ENCODE measurements at places on chromosomes 12 and 14.

GRCh38 chr14:101588286-101588975 is 27.1 kb downstream of the DIO3 start:
- DNase-seq = no peak

DNA sequence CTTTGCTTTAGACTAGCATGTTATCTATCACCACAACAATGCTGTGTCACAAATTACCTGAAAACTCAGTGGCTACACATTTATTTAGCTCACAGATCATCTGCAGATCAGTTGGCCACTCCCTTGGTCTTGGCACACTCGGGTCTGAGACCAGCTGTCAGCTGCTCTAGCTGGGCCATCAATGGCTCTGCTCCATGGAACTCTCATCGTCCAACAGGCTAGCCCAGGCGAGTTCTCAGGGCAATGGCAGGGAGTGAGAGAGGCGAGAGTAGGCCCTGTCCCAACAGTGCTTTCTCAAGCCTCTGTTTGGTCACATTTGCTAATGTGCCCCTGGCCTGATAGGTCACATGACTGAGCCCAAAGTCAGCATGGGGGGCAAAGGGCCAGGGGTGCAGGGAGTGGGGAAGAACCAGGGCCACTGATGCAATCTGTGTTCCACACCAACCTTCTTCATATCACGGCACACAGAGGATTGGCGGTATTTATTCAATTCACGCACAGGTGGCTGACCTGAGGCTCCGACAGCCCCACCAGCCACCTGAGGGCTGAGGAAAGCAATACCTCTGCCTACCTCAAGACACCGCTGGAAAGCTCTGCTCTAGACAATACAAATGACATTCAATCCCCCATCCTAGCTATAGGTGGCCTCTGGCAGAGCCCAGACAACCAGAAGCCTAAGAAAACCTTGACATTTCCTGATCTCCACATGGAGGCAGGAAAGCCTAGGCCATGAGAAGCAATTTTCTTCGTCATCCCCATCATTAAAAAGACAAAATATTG is 82.5 kb downstream of the NT5DC3 start:
- no peak for DNase-seq

- no peak for DNase-seq
Observed at GRCh38 chr12:25652371-25652770, 99.3 kb upstream of the LMNTD1 start.

DNA sequence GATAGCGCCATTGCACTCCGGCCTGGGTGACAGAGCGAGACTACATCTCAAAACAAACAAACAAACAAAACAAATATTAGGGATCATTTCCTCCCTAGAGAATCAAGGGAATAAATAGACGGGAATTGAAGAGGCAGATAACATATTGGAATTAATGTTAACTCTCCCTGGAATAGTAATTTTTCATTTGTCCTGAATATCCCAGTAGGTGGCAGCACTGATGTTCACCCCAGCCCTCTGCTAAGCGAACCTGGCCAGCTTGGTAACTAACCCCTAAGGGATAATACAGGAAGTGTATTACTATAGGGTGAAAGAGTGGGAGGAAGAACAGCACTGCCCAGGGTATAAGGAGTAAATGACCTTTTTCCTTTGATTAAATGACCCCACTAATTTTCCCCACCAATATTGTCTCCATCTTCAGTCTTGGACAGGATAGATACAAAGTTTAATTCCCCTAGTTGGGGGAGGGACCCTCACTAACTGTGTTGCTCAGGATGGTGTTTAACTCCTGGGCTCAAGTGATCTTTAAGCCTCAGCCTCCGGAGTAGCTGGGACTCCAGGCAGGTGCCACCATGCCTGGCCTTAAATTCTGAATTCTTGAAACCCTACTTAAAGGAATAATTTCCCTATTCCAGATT is 40.5 kb downstream of the SLC2A14 start:
- DNase-seq = no peak

GRCh38 chr14:39376667-39377403 is 55.4 kb downstream of the FBXO33 start:
- DNase-seq = no peak

DNA sequence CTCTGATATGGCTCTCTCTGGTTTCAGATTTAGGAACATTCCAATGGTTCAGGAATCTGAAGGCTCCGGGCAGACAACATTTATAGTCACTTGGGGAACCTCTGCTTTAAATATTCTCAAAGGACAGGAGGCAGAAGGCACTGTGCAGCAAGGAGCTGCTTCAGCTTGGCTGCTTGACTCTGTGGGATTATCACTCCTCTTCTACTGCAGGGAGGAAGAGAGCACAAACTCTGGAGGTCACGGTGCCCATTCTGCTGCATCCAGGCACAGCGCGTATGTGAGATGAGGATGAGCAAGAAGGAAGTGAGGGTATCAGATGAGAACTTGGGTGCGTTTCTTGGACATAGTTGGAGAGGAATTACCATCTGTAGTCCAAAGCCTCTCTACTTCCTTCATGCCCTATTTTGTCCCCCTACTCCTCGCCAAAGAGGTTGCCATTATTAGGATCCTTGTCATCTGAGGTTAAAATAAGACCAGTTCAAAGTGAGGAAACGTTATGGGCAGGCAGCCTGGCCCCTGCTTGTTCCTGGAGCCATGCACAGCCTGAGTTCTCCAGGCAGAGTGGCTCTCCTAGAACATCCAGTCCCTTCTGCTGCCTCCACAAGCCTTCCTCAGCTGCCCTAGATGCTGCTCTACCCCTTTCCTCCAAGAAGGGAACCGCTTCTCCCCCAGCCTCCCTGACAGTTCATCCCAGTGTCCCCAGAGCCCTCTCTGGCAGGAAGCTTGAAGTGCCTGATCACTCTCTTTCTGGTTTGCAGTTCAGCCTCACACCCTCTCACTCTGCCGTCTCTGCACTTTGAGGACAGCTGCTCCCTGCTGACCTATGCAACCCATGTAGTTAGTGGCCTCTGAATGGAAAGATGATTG is 12.5 kb downstream of the FGF6 start:
- DNase-seq = no peak

DNA sequence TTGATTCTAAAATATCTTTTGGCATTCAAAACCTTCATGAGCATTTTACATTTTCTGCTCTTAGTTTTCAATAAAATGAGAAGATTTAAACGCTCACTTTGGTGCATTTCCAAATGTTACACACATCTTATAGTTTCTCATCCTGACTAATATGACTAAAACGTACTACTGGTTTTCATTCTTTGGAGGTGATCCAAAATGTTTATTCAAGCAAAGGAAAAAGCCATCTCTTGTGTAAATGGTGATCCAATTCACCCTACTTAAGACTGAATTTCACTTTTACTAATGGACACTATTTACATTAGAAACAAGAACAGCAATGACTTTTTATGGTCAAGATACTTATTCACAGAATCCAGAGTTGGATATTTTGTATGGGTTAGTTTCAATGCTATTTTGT is 86.6 kb downstream of the KITLG start:
- no peak for DNase-seq

GRCh38 chr12:3216726-3217682 is 139.8 kb downstream of the TSPAN9 start:
- DNase-seq = no peak

DNA sequence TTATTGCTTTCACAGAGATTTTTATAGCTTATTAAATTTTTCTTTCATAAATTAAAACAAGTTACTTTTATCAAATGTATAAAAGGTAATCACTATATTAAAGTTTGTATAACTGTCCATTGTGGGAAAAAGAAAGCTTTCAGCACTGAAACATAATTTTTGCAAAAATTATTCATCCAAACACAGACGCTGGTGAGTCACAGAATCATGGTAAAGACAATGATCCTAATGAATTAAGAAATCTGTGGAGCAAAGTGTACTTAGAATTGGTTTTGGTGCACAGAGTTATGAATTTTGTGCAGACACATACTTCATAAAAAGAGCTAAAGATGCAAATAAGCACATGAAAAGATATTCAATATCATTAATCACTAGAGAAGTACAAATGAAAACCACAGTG is 31.7 kb upstream of the C2CD5 start:
- no peak for DNase-seq

GRCh38 chr12:132279184-132279889 is 50.1 kb downstream of the GALNT9 start:
- DNase-seq = no peak

GRCh38 chr14:45381091-45381490 is 128.1 kb upstream of the MIS18BP1 start:
- DNase-seq = no peak

GRCh38 chr12:74957231-74957630 is 252.4 kb downstream of the KCNC2 start:
- no peak for DNase-seq

DNA sequence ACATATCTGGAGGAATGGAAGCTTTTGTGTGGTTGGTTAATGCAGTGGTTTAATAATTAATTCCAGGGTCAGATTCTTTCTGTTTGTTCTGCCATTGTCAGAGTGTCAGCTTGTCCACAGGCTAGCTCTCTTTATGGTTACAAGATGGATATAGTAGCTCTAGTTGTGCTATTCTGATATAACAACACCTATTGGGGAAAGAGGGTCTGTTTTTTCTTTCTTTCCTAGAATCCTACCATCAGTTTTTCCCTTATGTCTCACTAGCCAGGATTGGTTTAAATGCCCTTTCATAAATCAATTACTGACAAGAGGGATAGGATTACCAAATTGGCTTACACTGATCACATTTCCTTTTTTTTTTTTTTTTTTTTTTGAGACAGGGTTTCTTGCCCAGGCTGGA is 27.8 kb downstream of the CNOT2 start:
- no peak for DNase-seq

GRCh38 chr14:49951691-49952345 is 58.9 kb downstream of the ARF6 start:
- DNase-seq = no peak

DNA sequence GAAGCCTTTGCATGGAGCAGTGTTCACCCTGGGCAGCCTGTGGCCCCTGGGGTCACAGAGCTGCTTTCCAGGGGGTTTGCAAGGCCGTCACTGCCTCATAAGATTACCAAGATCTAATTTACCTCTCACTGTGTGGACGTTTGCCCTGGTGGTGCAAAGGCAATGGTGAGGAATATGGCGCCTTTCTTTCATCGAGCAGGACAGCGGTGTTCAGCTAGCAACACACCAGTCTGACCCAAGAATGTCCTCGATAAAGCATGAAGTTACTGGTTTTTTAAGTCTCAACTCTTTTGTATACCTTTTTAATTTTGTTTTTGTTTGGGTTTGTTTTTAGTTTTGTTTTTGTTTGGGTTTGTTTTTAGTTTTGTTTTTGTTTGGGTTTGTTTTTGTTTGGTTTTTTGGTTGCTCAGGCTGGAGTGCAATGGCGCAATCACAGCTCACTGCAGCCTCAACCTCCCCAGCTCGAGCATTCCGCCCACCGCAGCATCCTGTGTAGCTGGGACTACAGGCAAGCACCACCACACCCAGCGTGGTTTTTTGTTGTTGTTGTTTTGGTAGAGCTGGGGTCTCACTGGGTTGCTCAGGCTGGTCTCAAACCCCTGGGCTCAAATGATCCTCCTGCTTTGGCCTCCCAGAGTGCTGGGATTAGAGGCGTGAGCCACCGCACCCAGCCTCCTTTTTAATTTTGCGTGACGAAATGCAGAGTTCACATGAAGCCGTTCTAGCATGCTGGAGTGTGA is 57.9 kb downstream of the PPP2R5C start:
- no peak for DNase-seq

DNA sequence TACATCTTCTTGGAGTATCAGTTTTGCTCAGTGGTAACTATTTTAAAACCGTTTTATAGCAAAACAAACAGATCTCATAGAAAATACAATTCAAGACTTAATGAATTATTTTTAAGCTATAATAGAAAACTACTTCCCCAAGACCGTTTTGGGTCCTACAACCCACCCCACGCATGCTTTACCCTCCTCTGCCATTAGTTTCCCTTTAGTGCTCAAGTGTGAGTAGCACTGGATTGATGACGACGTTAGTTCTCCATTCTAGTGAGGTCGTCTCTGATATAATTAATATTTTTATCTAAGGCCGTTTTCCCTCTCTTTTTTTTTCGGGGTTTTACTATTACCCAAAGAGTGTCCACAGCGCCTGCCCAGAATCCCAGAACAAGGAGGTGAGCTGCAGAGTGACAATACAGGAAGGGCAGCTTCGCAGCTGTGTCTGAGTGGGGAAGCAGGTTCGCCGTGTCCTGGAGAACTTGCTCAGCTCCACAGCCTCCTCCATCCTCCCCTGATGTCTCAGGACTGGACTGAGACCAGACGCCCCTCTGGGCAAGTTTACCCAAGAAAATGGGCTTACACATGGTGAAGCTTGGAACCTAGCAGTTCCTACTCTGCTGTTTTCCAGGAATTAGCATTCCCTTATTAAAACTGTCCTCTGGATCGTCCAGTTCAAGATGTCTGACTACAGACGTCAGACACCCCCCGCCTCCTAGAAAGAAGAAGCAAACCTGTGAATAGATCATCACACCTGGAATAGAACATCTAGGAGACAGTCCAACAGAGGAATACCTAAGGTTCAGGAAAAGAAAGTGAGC is 31.9 kb upstream of the MON2 start:
- no peak for DNase-seq

DNA sequence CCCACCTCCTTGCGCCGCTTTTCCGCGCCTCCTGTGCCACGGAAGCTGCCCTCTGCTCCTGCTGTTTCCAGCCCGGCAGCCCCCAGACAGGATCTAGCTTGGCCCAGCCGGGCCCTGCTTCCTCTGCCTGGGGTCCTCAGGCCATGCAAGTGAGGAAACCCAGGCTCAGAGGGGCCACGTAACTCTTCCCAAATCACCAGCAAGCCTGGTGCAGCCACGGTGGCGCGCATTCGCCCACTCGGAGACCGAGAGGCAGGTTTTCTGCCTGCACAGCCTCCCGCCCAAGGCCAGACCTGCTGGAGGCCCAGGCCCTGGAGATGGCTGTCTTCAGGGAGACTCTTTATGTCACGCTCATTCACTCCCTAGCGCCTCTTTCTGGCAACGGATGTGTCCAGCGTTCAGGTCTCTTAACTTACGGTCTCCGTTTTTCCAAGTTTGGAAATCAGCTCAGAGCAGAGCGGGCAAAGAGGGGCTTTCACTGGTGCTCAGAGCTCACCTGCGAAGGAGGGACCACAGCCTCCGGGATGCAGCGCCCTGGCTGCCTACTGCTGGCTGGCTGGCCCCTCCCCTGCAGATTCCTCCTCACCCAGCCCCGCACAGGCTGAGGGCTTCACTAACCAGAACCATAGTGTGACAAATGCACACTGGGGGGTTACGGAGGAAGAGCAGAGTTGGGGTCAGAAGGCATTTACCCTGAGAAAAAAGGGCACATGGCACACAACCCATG is 20.6 kb upstream of the CEP170B start:
- no peak for DNase-seq

DNA sequence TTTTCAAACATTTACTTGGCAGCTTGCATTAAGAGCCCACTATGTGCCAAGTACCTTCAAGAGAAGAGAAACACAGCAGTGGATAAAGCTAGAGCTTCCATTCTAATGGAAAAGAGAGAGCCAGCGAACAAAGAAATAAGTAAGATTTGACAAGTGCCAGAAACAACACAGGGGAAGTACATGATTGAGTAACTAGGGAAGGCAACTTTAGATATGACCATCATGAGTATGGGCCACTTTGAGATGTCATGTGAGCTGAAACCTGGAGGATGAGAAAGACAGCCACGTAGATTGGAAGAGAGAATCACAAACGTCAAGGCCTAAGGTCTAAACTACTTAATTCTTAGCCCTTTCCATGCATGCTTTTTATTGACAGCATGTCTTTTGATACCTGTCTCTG is 121.4 kb downstream of the ITPR2 start:
- DNase-seq = no peak

- DNase-seq = no peak
Observed at GRCh38 chr12:64419696-64420095, 15.5 kb downstream of the XPOT start.
